Stimulated activated CD4-positive, alpha-beta T cell treated with anti-CD3 and anti-CD28 coated beads, Interleukin-12 subunit alpha, Interleukin-12 subunit beta, amount 100 ng/mL, for 4 hours (primary cell): ENCODE measurements at places on chromosomes 6 and 20.
A peak's percentile ranks its signal among the peaks of the same experiment; 100 is the strongest.

GRCh38 chr6:33759887-33760629 lies 13.4 kb upstream of the IP6K3 start:
- DNase-seq: no peak

- peak; percentile 10 for DNase-seq
Measured at GRCh38 chr6:25279748-25280343, 672 bp downstream of the CARMIL1 start.

- DNase-seq: no peak
Measured at GRCh38 chr6:41092421-41093140, 19.8 kb downstream of the NFYA start.

- no peak for DNase-seq
Measured at GRCh38 chr6:53735896-53736295, 58.9 kb upstream of the LRRC1 start.
